ENCODE measurements at places on chromosomes 3 and 15. TPM values are rescaled to one million over a fixed set of nuclear protein-coding genes. Genes with fewer than 3 reads are reported as not detected.

Gene CPA3
- not detected for total RNA-seq

Gene TIMMDC1
- 65.6 TPM for total RNA-seq

Gene AGBL1
- total RNA-seq = not detected

Gene RHOA
- 516 TPM for total RNA-seq

Gene CEP19
- 2.6 TPM for total RNA-seq

Gene ALDH1A2
- 3.8 TPM for total RNA-seq

Gene COL6A5
- not detected for total RNA-seq

Gene TGM4
- total RNA-seq = not detected

Gene CACNA2D2
- total RNA-seq = 0.07 TPM

Gene SIDT1
- total RNA-seq = 0.20 TPM

Gene PLIN1
- 0.33 TPM for total RNA-seq

Gene COL6A6
- total RNA-seq = 0.23 TPM

Gene SH2D7
- not detected for total RNA-seq

Gene CERS3
- total RNA-seq = not detected

Gene TTC14
- total RNA-seq = 38.9 TPM

Gene IGDCC3
- total RNA-seq = not detected

Gene IQCB1
- total RNA-seq = 9.4 TPM

Gene STXBP5L
- not detected for total RNA-seq

Gene PYGO1
- total RNA-seq = 10.1 TPM

Gene SERP1
- total RNA-seq = 171 TPM

Gene ERICH6
- 0.03 TPM for total RNA-seq

Gene CYP1A2
- total RNA-seq = not detected

Measured in smooth muscle cell of the pulmonary artery (primary cell).